Activated CD8-positive, alpha-beta T cell treated with anti-CD3 and anti-CD28 coated beads for 36 hours (primary cell): ENCODE measurements at places on chromosomes 4 and X. TPM values are rescaled to one million over a fixed set of nuclear protein-coding genes. Genes with fewer than 3 reads are reported as not detected.

DNA sequence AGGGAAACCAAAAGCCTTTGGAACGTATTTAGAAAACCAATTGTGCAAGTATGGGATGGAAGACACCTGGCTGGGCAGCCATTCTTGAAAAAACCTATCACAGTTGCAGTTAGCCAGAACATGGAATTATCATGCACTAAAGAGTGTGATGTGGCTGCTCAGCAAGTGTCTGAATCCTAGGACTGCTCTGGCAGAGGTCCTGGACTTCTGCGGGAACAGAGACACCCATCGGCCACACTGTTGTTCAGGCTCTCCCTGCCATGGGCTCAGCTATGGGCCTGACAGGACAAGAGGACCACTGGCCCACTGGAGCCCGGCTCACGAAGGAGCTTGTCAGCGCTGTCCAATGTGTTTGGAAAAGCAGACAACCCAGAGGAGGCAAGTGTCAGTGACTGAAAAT is 115.7 kb upstream of the GPC4 start:
- no peak for DNase-seq

CT45A3 gene
- not detected for total RNA-seq

DNA sequence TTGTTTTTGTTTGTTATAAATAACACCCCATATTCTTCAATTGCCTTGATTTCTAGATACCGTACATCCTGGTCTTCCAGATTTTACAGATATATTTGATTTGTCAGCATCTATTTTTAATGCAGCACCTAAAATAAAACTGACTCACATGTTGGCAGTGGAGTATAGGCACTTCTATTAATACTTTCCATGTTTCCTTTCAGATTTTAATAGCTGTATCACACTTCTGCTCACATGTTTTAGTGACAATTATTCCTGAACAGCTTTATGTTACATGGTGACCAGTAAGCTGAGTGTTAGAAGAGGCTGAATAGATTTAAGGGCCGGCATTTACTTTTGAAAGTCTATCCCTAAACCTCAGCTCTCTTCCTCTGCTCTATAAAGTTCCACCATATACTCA is 46.1 kb downstream of the C4orf46 start:
- no peak for DNase-seq

DNA sequence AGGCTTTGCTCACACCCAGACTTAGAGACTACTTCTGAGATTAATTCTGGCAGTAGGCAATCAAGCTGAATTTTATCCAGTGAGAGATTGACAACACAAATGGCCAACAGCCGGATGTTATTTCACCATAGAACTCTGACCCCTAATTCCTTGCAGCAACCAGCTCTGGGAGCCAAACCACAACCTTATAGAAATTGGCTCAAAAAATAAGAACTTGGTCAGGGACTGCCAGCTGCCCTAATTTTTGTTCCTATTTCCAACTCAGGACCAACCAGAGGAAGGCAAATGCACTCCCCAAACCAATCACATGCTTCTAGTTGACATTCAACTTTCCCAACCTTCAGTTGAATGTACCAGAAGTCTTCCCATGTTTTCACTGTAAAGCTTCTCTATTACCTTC is 269.7 kb downstream of the HS3ST1 start:
- no peak for DNase-seq

CFAP99 gene
- not detected for total RNA-seq

SLC10A4 gene
- not detected for total RNA-seq

DNA sequence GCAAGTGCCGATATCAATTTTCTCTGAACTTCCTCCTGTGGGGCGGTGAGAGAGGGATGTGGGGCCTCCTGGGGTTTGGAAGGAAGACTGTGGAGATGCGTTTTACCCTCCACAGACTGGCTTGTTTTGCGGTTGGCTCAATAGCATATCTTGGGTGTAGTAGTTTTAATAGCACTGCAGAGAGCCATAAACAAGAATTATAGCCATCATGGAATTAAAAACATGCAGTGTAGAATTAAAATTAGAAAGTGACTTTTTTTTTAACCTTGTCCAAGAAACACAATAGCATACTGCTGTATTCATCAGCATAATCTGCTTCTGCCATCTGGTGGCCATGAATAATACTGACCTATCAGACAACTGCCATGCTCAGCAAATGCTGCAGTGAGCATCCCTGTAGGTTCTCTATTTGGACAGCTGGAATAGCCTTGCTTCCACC is 47.3 kb upstream of the SCML1 start:
- DNase-seq, result peak; percentile 56

- DNase-seq, result no peak
Measured at GRCh38 chr4:48787056-48787455, 7.0 kb upstream of the FRYL start.

IGSF1 gene
- total RNA-seq, result not detected

GRCh38 chr4:20760053-20760452 is 59.8 kb downstream of the PACRGL start:
- no peak for DNase-seq

GRCh38 chr4:91485415-91485814 is 818.4 kb upstream of the GRID2 start:
- DNase-seq, result no peak

LRP2BP gene
- 1.1 TPM for total RNA-seq

DNA sequence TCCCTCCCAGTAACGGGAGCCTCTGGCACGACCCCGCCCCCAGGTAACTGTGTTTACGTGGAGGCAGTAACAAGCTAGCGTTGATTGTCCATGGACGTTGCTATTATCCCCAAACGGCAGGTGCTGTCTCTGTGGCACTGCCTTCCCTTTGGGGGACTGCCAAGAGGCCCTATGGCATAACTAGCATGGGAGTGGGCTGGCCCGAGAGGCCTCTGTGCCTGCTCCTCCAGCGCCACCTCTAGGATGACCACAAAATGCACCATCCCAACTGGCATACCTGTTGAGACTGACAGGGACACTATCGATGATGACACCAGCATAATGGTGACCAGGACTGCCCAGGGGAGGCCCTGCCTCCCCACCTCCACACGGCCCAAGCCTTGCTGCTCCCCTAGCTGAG is 1.5 kb downstream of the SRPK3 start:
- DNase-seq, result no peak

FAT4 gene
- not detected for total RNA-seq

- no peak for DNase-seq
Measured at GRCh38 chr4:186240848-186241491, 13.7 kb downstream of the KLKB1 start.

ETNPPL gene
- not detected for total RNA-seq

DNA sequence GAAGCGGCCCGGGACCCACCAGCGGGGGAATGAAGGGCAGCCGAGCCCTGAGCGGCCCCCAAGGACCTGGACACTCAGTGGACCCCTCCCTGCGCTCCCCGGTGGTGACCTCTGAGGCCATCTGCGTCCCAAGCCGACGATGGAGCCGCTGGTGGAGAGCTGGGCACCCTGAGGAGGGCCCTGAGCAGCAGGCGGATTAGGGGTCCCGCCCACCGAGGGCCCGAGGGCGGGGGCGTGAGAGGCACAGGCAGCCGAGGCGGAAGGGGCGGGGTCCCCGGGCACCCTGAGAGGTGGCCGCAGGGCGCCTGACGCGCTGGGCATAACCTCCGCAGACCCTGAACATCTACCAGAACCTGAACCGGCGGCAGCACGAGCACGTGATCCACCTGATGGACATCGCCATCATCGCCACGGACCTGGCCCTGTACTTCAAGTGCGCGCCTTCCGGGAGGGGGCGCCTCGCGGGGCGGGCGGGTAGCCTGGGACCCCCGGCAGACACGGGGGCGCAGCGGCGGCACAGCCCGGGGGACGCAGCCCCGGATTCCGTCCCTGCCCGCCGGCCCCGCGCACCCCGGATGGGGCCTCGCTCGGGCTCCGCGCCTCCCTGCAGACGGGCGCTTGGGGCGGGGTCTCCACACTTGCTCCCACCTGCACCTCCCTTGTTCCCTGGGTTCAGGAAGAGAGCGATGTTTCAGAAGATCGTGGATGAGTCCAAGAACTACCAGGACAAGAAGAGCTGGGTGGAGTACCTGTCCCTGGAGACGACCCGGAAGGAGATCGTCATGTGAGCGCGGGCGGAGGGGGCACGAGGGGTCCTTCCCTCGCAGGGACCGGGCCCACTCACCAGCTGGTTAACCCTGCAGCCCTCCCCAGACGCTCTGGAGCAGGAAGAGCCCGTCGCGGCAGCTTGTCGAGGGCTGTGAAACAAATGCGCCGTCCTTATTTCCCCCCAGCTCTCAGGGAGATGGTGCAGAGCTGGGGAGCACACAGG is 10.3 kb downstream of the ATP5ME start:
- peak; percentile 89 for DNase-seq

DNA sequence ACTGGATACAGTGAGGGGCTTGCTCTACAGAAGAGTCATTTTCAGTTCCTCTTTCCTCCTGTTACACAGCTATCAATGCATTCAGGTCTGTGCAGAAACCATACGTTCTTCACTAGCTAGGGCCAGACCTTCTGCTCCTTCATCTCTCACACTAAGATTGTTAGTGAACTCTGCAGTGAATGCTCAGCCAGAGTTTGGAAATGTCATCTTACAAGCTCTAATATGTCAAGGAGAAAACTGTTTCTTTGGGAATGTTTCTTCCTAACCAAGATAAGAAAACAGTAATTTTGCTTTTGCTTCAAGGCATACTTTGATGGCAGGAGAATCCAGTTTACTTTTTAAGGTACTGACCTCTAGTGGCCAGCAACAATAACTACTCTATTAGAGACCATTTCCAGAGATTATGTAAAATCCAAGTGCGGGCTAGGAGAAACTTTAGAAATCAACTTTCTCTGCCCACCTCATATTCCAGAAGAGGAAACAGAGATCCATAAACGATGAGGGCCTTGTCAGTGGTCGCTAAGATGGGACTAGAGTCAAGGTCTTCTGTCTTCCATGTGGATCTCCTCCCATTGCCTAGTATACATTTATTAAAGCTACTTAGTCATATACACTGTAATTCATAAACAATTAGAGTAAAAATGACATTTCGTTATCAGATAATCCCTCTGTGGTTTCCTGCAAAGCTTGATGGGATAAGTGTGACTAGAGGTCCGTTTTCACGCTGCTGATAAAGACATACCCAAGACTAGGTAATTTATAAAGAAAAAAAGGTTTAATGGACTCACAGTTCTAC is 12.1 kb upstream of the CC2D2A start:
- DNase-seq, result no peak

GRCh38 chr4:121827853-121828252 is 4.2 kb upstream of the CCNA2 start:
- no peak for DNase-seq

DNA sequence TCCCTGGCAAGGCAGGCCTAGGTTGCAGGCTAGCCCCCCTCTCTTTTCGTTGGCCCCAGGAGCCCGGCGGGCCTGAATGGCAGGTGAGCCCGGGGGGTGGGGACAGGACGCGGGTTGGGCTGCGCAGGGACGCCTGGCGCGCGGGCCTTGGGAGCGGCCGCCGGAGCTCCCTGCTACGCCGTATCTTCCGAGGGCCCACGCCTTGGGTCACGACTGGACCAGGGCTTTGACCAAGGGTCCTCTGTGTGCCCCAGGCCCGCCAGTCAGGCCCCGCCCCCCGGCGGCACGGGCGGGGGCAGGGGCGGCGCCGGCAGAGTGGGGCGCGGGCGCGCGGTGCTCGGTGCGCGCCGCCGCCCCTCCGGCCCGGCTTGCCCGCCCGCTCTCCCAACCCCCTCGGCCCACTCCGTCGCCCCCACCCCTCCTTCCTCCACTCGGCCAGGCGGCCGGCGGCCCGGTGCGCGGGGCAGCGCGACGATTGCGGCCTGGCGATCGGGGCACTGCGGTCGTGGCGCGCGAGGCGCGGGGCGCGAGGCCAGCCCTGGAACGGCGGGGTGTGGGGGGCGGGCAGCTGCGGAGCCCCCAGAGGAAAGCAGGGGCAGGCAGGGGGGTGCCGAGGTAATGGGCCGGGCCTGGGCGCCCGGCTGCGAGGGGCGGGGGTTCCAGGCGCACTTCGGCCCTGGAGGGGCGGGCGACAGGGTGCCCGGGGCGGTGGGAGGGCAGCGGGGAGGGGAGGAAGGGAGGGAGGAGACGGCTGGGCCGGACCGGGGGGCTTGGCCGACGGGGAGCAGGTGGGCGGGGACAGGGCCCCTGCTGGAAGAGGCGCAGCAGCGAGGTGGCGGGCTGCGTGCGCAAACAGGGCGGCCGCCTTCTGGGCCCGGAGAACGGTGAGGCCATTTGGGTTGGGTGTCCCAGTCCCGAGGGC is at the start of gene PRRG3:
TSS of gene PRRG3 (plus strand) at position 798 of the 922 bp plus-strand sequence. CDS start 3,357 bp downstream, outside the sequence.
- DNase-seq, result no peak

RCHY1 gene
- total RNA-seq, result 33.3 TPM

DDIT4L gene
- total RNA-seq, result 0.95 TPM

GRCh38 chr4:73822389-73822788 is 14.1 kb upstream of the CXCL6 start:
- DNase-seq, result no peak

DNA sequence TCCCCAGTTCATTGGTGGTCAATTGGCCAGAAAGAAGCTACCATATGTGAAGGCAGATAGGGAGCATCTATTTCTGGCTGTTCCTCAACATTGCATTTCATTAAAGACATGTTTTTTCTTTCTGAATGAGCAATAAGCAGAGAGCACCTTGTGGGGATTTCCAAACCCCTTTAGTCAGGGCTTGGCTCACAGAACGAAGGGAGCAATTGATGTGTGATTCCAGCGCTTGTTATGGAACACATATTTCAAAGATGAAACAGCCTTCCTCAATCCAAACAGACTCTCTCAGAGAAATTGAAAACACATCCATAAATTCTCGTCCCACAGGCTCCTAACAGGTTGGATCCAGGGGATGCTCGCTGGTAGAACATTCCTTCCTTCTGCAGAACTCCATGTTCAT is 84.1 kb downstream of the CLCN4 start:
- no peak for DNase-seq

MXRA5 gene
- total RNA-seq, result not detected

MAGEE1 gene
- 4.4 TPM for total RNA-seq

GRCh38 chrX:121987163-121987562 is 939.8 kb downstream of the GLUD2 start:
- no peak for DNase-seq

GRCh38 chr4:155392481-155393184 is 15.9 kb upstream of the MAP9 start:
- no peak for DNase-seq

RBM47 gene
- 0.74 TPM for total RNA-seq

FATE1 gene
- total RNA-seq, result not detected

CD38 gene
- 25.6 TPM for total RNA-seq
